ENCODE measurements at places on chromosomes 5 and 9.

- no peak for DNase-seq
These were observed 56.8 kb downstream of the FEM1C start for GRCh38 chr5:115487756-115488155.

- no peak for DNase-seq
These were observed 402.3 kb upstream of the CHD1 start for GRCh38 chr5:99331061-99331460.

DNA sequence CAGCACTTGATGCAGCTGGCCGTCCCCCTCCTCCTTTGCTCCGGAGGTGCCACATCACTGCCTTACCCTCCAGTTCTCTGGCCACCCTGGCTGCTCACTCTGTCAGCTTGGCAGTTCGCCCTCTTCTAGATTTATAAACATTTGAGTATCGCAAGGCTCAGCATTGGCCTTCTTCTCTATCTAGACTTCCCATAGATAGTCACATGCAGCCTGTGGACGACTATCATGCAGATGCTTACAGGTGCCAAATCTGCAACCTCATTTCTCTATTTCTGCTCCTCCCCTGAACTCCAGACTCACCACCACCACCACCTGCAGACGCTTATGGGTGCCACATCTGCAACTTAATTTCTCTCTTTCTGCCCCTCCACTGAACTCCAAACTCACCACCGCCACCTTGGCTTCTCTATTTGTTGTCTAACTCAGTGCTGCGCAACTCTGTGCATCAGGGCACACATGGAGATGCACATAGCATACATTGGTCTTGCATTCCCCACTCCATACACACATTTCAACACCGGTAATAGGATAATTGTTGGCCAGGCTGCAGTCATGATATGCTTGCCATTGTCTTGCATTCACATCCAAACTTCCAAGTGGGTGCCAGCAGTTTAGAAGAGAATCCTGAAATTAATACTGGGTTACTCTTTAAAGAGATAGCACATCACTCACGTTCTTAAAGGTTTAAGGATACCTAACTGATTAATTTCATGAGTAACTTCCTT lies 1.9 kb upstream of the DAP start:
- no peak for DNase-seq

DNA sequence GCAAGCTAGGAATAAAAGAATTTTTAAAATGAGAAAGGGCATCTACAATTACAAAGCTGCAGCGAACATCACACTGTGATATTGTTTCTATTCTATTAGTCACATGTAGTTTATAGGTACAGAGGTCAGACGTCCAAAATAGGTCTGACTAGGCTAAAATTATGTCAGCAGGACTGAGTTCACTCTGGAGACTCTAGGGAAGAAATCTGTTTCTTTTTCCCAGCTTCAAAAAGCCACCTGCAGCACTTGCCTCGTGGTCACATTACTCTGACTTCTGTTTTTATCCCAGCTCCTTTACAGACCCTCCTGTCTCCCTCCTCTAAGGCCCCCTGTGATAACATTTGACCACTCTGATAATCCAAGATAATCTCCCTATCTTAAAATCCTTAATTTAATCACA lies 5.1 kb upstream of the CKS2 start:
- no peak for DNase-seq
